ENCODE measurements at places on chromosomes 12 and 14.

DNA sequence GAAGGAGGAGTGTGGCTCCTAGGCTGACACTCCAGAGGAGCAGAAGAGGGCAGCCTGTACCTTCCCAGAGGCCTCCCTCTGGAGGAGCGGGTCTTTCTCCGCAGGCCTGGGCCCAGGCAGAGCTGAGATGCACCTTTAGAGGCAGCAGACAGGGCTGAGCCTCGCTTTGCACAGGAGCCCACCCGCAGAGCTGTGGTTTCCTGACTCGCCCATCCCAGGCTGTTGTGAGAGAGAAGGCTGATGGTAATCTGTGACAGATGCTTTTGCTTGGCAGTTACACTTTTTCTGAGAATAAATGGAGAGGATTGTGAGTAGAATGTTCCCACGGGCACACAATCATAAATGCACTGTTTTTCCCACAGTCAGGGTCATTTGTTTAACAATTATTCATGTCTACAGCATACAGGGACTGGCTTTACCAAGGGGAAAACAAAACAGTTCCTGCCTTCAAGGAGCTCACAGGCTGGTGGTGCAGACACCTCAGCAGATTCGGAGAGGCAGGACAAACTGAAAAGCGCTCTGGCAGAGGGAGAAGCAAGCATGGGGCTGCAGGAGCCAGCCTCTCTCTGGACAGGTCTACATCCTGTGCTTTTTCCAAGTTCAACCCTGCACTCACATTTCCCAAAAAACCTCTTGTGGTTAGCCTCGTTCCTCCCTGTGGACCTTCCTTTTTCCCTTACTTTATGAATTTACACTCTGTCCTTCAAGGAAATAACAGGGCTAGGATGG, 13.9 kb downstream of the EVL start:
- no peak for DNase-seq

DNA sequence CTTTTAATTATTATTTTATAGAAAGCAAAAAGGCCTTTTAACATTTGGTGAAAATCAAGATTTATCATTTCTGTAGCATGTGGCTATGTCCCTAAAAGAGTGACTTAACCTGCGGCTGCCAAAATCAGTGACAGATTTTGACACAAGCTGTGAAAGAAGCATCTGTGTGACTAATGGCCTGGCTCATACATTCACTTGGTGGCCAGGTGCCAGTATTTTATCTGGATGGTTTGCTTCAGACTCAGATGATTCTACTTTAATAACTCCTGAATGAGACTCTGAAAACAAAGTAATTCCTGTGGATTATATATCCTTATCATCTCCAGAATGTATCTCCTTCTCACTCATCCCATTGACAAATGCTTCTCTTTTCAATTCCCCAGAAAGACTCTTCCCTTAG, 103.0 kb downstream of the FSCB start:
- DNase-seq, result no peak

DNA sequence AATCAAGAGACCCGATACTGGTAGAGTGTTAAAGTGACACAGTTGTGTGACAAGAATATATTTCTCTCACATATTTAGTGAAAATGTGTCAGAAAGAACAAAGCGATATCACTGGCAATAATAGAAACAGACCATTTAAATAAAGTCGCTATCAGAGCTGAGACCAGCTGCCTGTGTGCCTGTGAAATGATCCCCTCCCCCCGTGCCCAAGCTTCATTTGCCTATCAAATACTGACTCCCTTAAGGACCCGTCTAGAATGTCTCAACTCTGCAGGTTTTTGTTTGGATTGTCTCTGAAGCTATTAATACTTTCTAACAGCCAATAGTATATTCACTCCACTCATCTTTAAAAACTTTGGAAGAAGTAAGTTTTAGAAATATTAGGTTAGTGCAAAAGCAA, 98.9 kb downstream of the EGLN3 start:
- DNase-seq, result no peak

- DNase-seq, result no peak
Observed at GRCh38 chr14:101623685-101624444, 62.6 kb downstream of the DIO3 start.

DNA sequence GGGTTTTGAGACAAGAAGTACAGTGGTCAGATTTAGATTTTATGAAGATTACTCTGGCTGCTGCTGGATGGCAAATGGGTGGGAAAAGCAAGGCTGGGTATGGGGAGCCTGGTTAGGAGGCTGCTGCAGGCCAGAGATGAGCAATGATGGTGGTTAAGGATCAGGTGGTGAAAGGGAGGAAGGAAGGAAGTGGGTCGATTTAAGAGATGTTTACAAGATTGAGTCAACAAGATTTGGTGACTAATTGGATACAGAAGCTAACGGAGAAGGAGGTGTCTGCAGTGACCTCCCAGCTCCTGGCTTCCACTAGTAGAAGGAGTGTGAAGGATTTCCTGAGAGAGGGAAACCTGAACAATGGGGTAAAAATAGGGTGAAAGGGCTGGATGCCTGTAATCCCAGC, 18.7 kb downstream of the NOS1 start:
- DNase-seq, result no peak

DNA sequence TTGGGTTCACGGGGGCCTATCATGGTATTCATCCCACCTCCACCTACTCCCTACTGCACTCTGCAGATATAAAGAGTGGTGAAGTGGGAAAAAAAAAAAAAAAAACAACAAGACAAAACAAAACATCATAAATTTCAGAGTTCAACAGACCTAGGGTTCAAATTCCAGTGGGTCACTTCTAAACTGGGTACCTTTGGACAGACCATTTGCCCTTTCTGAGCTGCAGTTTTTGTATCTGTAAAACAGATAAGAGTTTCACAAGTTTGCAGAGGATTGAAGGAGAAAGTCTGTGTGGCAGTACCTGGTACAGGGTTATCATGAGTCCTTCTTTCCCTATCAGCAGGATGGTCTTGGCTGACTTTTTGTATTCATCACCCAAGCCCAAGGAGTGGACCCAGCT, 211.2 kb upstream of the EEA1 start:
- no peak for DNase-seq

DNA sequence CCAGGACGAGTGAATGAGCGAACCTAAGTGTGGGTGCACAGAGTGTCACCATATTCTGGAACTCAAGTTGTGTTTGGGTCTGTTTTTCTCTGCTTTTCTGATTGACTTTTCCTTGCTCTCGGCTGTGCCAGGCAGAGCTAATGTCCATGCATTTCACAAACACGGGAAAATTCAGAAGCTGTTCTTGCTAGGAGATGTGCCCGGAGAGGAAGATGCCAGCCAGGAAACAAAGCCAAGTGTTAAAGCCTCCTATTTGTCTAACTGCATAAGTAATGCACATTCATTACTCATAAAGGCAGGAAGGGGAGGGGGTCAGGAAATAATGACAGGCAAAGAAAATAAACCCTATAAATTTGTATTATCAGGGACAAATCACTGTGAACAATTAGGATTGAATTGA, 250.4 kb upstream of the SFSWAP start:
- no peak for DNase-seq

DNA sequence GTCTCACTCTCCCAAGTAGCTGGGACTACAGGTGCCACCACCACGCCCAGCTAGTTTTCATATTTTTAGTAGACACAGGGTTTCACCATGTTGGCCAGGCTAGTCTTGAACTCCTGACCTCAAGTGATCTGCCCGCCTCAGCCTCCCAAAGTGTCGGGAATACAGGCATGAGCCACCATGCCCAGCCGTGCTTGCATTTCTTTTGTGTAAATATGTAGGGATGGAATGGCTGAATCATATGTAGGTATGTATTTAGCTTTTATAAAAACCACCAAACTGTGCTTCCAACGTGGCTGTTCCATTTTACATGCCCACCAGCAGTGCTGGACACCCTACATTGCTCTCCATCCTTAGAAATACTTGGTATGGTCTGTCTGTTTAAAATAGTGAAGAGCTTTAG, 32.8 kb upstream of the CLMN start:
- no peak for DNase-seq

DNA sequence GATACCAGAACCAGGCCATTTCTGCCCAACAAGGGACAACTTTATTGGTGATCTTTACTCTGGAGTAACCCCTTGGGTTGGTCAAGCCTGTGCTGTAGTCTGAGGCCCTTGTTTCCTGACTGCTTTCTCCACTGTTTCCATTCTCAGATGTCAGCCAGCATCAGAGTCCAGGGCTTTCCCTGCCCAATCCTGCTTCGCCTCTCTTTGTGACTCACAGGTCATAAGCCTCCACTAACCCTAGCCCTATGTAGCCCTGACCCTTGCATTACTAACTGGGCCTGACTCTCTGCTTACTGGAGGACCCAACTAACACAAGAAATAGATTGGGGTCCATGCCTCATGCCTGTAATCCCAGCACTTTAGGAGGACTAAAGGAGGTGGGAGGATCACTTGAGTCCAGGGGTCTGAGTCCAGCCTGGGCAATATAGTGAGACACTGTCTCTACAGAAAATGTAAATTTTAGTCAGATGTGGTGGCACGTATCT, 8.6 kb upstream of the SNRNP35 start:
- no peak for DNase-seq

GRCh38 chr12:108559007-108559655, 1.8 kb downstream of the SART3 start:
- DNase-seq, result no peak

- DNase-seq, result no peak
Observed at GRCh38 chr12:117047810-117048584, 51.2 kb downstream of the TESC start.

All from GM12892 (cell line).